Activated naive CD4-positive, alpha-beta T cell (primary cell): ENCODE measurements at places on chromosomes 1 and 21.

DNA sequence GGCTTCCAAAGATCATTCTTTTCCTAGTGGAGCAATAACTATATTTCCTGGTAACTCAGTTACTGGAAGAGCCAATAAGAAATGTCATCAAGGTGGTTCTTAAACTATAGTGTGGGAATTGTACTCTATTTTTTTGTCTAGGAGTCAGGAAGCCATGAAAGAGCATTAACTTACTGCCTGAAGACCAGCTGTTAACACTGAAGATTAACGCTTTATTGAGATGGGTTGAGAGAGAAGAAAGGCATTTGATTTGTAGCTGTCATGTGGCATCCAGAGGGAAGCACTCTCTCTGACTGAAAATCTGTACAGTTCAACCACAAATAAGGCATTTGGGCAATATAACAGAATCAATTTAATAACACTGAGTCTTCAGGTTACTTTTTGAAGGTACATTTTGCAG lies 76.0 kb downstream of the DNM3 start:
- no peak for DNase-seq

DNA sequence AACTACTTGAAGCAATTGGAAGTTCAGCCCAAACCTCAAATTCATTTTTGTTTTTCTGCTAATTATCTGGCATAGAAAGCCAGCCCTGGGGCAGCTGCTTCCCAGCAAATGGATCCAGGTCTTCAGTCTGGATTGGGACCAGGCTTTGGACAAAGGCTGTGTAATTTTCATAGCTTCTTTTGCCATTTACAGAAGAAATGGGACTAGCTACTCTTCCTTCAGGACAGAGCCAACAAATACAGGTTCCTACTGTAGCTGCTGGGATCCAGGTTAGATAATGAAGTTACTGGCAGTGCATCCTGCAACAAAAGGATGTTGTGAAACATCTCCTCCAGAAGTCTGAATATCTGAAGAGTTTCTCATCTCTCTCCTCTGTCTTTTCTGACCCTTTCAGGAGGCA lies 171.5 kb upstream of the CAMK1G start:
- DNase-seq: no peak

GRCh38 chr1:173342736-173343135 lies 134.4 kb upstream of the PRDX6 start:
- no peak for DNase-seq

DNA sequence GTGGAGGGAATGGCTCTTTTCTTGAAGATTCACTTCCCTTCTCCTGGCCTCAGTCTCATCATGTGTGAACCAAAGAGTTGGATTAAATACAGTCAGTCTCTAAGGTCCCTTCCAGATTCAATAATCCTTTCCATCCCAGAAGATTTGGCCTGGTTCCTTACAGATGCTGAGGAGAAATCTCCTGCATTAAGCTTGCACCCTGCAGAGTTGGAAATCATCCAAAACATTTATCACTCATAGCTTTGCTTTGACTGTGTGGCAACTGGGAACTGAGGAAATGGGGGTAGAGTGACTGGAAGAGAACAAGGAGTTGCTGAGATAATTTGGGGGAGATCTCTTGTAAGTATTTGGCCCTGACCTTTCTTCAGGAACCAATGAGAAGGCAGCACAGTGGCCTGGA lies 220.5 kb upstream of the SGIP1 start:
- no peak for DNase-seq

DNA sequence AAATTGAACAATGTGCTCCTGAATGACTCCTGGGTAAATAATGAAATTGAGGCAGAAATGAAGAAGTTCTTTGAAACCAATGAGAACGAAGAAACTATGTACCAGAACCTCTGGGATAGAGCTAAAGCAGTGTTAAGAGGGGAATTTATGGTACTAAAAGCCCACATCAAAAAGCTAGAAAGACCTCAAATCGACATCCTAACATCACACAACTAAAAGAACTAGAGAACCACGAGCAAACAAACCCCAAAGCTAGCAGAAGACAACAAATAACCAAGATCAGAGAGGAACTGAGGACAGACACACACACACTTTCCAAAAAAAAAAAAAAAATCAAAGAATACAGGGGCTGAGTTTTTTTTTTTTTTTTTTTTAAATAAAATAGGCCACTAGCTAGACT lies 564.2 kb downstream of the SMYD3 start:
- no peak for DNase-seq

DNA sequence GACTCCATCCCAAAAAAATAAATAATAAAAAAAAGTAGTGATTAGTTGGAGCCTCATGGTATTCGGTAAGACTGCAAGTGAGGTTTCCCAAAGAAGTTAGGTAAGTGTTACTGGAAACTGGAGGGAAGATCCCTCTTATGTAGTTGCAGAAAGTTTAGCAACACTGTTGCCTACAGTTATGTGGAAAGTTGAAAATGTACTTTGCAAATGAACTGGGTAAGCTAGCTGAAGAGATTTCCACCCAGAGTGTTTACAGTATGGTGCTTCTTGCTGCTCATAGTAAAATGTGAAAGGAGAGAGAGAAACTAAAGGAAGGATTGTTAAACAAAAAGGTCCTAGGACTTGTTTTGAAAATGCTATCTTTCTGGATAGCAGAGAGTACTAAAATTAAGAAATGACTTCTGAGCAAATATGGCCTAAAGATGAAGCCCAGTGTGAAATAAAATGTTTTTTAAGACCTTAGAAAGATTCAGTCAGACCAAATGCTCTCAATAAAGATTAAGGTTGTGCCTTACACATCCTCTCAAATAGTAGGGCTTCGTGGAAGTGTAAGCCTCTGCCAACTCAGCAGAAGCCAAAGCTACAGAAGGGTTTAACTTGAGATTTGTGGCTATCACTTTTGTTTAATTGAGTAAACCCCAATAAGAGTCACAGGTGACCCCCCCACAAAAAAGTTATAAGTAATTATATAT lies 31.5 kb downstream of the RPS6KC1 start:
- no peak for DNase-seq

DNA sequence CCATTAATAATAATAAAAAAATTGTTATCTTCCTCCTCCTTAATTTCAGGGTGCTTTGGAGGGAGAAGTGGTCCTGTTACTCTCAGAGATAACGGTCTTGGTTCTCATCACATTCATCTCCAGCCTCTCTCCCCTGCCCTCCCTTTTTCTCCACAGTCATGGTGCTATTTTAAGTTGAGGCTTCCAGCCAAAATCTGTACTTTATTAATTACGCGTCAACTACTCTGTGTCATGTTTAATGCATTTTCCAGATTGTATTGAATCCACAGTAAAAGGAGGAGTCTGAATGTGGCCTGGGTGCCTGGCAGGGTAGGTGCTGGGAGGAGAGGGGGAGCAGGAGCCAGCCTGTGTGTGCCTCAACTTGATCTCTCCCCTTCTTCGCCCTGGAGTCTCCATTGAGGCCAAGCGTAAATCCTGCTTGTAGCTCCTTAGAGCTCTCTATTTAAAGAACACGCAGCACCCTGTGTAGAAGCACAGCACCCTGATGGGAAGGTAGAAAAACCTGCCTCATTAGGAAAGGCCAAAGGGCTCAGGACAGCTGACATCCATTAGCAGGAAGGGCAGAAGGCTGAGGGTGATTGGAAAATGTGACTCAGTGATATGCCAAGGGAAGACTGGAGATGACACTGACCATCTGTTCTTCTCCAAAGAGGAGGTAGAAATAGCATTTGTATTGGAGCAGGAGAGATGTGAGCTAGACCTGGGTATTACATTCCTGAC lies 82.4 kb downstream of the PLXNA2 start:
- DNase-seq: no peak

DNA sequence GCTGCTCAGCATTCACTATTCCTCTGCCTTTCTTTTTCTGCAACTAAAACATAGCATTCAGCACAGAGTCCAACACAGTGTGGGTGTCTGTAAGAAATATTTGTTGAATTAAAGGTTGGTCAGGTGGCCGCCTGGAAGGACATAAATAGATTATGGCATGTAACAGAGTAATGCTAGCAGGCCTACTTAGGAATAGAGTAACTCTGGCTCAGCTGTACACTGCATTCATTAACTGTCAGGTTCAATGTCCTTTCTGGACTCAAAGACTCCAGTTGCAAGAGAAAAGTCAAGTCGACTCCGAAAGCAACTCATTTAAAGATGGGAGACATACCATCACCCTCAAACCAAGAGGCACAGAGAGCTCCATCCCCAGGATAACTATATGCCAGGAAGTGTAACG lies 116.0 kb downstream of the LMX1A start:
- no peak for DNase-seq

- DNase-seq: no peak
Measured at GRCh38 chr1:35294809-35295208, 26.3 kb downstream of the ZMYM4 start.

GRCh38 chr1:69878338-69878737 lies 310.6 kb downstream of the LRRC7 start:
- no peak for DNase-seq

GRCh38 chr1:199336745-199337640 lies 690.5 kb upstream of the NR5A2 start:
- DNase-seq: no peak

GRCh38 chr1:205082431-205082830 lies 1.8 kb downstream of the TMEM81 start:
- no peak for DNase-seq

DNA sequence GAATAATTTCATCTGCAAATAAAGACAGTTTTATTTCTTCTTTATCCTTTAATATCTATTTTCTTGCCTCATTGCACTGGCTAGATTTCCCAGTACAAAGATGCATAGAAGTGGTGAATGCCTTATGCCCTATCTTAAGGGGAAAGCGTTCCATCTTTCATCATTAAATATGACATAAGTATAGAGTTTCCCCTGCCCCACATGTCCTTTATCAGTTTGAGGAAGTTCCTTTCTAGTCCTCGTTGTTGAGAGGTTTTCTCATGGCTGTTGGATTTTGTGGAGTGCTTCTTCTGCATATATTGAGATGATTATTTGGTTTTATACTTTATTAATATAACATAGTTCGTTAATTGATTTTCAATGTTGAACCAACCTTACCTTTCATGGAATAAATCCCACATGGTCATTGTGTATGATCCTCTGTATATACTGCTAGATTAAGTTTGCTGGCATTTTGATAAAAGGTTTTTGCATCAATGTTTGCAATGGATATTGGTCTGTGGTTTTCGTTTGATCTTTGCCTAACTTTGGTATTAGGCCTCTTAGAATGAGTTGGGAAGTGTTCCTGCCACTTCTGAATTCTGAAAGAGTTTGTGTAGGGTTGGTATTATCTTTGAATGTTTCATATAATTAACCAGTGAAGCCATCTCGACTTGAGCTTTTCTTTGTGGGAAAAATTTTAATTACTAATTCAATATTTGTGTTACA lies 15.6 kb downstream of the PRKACB start:
- no peak for DNase-seq

DNA sequence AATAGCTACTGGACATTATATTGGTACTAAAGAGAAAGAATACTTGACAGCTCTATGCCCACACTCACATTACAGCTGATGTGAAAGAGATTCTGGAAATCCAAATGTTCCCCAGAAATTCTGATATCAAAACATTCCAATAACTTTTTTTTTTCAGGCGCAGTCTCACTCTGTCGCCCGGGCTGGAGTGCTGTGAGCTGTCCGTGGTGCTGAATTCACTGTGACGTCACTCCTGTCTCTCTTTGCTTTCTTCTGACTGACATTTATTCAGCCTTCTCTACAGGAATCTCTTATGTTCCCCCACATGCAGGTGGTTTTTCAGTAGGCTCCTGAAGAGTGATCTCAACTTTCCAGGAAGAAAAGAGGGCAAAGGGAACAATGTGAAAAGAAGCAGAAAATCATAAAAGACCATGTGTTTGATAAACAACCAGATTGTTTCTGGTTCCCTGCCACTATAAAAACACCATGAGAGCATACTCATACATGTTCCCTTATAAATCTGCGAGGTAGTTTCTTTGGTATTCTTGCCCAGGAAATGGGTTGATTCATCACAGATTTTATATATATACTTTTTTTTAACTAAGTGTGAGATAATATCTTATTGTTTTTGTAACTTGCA lies 6.2 kb downstream of the S100A7A start:
- DNase-seq: no peak

DNA sequence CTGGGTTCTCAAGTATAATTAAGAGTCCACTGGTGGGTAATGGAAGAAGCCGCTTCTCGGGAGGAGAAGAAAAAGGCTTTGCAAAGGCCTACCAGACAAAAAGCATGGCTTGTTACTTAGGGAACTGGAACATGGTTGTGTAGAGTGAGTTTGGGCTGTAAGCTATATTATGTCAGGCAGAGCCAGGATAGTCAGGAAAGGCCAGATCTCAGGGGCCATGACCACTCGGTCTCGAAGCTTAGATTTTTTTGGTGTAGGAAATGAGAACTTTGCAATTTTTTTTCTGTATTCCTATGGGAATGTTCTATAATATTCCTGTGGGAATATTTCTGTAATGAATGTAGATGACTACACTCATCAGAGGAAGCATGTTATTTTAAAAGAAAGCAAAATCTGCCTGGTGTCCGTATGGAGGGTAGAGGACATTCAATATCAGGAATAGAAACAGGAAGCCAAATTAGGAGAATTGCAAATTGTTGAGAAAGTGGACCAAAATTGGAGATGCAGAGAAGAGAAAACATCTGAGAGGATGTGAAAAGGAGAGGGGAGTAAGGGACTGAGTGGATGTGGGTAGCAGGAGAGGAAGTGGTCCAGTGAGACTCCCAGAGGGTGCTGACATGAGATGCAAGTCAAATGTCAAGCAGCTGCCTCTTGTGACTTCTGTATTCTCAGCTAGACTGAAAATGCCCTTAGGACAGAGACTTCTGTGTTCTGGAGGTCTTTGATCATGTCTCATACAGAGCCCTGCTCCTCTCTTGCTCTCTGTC lies 45.2 kb upstream of the HAO2 start:
- DNase-seq: no peak

DNA sequence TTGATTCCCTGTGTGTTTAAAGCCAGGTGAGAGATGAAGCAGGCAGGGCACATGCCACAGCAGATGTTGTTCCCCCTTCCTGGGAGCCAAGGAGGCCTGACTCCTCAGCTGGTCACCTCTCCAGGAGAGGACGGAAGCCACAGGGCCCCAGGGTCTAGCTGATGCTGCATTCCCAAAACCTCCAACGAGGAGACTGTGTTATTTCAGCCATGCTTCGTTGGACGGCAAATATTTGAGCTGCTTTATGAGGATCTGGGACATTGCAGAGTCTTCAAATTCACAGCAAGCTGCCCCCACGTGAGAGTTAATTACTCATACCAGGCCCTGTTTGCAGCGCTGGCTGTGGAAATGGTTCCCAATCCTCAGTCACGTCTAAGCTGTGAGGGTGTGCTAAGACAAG lies 85.3 kb downstream of the CDC7 start:
- DNase-seq: no peak

GRCh38 chr1:92839442-92839841 lies 7.6 kb downstream of the RPL5 start:
- DNase-seq: no peak
